Aorta (tissue), 5 donors: ENCODE measurements at places on chromosomes 11 and 22. TPM values are rescaled to one million over a fixed set of nuclear protein-coding genes. Genes with fewer than 3 reads are reported as not detected.
A peak's percentile ranks its signal among the peaks of the same experiment; 100 is the strongest.

FBLN1 gene
- 500 TPM for total RNA-seq

HEPHL1 gene
- total RNA-seq: 0.06 TPM

TANGO2 gene
- 35.2 TPM for total RNA-seq

ZNF215 gene
- total RNA-seq: 0.93 TPM

- no peak overlapping the region for H3K27ac ChIP-seq
- no peaks in the 10 kb centered on the region for H3K36me3 ChIP-seq
- DNase-seq: no peak
- no peaks in the 10 kb centered on the region for H3K4me1 ChIP-seq
These were observed 58.6 kb downstream of the MACROD1 start for GRCh38 chr11:64107303-64107702.

GRCh38 chr11:12733091-12733490 lies 58.9 kb downstream of the TEAD1 start:
- no peak overlapping the region for H3K4me3 ChIP-seq
- no peak overlapping the region for H3K27ac ChIP-seq
- H3K36me3 ChIP-seq: no peaks in the 10 kb centered on the region
- no peaks in the 10 kb centered on the region for H3K27me3 ChIP-seq
- DNase-seq: no peak

DNA sequence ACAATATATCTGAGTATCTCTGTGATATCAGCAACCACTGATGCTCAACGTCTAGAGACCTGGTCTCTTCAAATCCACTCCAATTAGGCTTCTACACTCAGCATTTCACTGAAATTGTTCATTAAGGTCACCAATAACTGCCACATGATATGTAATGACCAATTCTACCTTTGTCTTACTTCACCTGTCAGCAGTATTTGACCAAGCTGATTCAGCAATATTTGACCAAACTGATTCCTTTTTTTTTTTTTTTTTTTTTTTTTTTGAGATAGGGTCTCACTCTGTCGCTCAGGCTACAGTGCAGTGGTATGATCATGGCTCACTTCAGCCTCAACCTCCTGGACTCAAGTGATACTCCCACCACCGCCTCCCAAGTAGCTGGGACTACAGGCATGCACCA lies 5.6 kb downstream of the TSG101 start:
- H3K36me3 ChIP-seq: no peaks in the 10 kb centered on the region
- H3K4me3 ChIP-seq: no peak overlapping the region
- H3K27me3 ChIP-seq: no peaks in the 10 kb centered on the region
- no peaks in the 10 kb centered on the region for H3K4me1 ChIP-seq

DNA sequence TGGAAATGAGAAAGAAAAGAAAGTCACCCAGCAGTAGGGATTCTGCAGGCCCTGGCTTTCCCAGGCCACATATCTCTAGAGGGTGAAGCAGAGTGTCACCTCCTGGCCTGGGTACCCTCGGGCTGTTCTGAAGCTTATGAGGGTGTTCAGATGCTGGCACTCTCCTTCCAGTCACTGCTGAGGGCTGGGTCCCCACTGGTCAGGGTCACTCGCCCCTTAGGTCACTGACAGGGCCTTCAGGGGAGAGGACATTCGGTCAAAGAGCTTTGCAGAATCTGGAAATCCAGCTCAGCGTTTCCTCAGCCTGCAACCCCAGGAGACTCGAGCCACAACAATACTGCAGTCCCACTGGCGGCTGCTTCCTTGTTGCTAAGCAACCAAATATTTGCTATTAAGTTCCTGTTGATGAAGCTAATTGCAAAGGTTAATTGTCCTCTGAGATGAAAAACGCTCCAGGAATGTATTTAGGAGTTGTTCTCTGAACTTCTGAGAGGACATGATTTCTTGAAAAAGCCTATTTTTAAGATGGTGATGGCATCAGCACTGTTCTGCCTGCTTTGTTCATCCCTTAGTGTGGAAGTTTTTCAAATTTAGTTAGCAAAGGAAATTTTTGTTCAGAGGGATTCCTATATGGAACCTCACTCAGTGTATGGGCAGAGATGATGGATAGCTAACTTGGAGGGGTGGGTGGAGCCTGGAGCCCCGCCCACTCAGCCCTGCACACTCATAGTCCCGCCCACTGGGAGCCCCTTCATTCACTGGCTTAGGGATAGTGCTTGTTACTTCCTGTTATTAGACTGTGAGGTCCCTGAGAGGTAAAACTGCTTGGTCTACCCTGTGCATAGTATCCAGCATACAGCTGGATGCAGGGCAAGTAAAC lies 109.2 kb downstream of the CSNK2A3 start:
- no peaks in the 10 kb centered on the region for H3K36me3 ChIP-seq
- H3K4me1 ChIP-seq: no peaks in the 10 kb centered on the region
- H3K27ac ChIP-seq: peak overlapping the region; percentile 16
- no peak for DNase-seq
- no peaks in the 10 kb centered on the region for H3K27me3 ChIP-seq

- H3K27ac ChIP-seq: no peak overlapping the region
- DNase-seq: no peak
- no peak overlapping the region for H3K4me3 ChIP-seq
- H3K36me3 ChIP-seq: no peaks in the 10 kb centered on the region
- no peaks in the 10 kb centered on the region for H3K4me1 ChIP-seq
These were observed 116.2 kb downstream of the FAT3 start for GRCh38 chr11:92340839-92341238.

- no peaks in the 10 kb centered on the region for H3K27me3 ChIP-seq
- DNase-seq: no peak
- no peak overlapping the region for H3K4me3 ChIP-seq
- H3K27ac ChIP-seq: no peak overlapping the region
These were observed 28.6 kb upstream of the AMPD3 start for GRCh38 chr11:10426475-10426874.

DNA sequence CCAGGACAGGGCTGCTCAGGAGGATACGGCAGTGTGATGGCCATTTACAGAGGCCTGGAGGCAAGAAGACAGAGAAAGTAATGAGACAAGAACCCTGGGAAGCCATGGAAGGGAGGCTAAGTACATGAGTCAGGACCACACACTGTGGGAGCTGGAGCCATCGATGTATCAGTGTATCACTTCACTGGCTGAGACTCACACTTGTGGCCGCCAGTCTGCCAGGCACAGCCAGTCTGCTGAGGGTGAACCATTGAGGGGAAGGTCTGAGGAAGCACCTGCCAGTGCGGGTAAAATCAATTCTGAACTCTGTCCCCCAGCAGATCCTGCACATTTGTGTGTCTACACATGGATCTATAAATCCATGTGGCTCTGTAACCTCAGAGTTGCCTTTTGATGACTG lies 195.6 kb downstream of the GRIK4 start:
- H3K36me3 ChIP-seq: no peaks in the 10 kb centered on the region
- no peaks in the 10 kb centered on the region for H3K4me1 ChIP-seq
- no peak overlapping the region for H3K4me3 ChIP-seq
- DNase-seq: no peak

DNA sequence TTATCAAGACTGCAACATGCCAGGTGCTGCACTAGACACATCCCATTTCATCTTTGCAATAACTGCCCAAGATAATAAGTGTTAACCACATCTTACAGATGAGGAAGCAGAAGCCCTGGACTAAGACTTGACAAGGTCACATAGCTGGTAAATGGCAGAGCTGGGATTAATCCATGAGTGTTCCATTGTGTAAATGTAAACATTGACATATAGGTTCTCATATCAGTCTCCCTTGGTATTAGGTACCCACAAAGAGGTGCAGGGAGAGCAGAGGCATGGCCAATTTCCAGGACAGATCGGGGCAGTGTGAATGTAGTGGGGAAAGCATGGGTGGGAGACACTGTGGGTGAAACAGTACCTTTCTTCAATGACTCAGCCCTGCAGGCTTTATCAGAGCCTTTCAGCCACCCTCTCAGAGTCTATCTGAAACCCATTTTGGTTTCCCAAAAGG lies 17.9 kb downstream of the MICAL2 start:
- peaks cover 2% of the 10 kb centered on the region for H3K36me3 ChIP-seq
- no peak overlapping the region for H3K27ac ChIP-seq
- peaks cover 8% of the 10 kb centered on the region for H3K4me1 ChIP-seq
- no peak overlapping the region for H3K4me3 ChIP-seq
- no peak for DNase-seq

GRCh38 chr11:84829162-84829561 lies 798.0 kb downstream of the DLG2 start:
- H3K4me1 ChIP-seq: no peaks in the 10 kb centered on the region
- DNase-seq: no peak
- H3K4me3 ChIP-seq: no peak overlapping the region
- H3K36me3 ChIP-seq: no peaks in the 10 kb centered on the region
- H3K27me3 ChIP-seq: no peaks in the 10 kb centered on the region

GRCh38 chr11:17780668-17781067 lies 46.1 kb downstream of the KCNC1 start:
- H3K27me3 ChIP-seq: no peaks in the 10 kb centered on the region
- H3K36me3 ChIP-seq: no peaks in the 10 kb centered on the region
- no peak overlapping the region for H3K27ac ChIP-seq
- H3K4me1 ChIP-seq: no peaks in the 10 kb centered on the region
- DNase-seq: peak; percentile 74
- no peak overlapping the region for H3K4me3 ChIP-seq

DNA sequence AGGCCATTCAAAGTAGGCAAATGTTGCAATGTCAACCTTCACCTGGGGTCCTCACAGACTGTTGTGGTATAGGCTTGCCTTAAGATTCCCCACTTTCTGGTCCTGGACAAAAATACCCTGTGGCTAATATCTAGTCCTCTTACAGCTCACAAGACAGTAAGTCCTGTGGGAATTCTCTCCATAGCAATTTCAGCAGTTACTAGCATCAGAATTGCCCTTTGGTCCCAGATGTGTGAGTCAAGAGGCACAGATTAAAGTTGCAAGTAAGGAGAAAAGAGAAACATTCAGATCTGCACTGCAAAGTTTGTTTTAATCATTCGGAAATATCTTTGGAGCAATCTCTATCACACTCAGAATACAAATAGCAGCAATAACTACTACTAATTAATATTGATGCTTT lies 420.2 kb downstream of the NTM start:
- no peaks in the 10 kb centered on the region for H3K27me3 ChIP-seq
- no peaks in the 10 kb centered on the region for H3K36me3 ChIP-seq
- no peak overlapping the region for H3K4me3 ChIP-seq
- no peaks in the 10 kb centered on the region for H3K4me1 ChIP-seq
- no peak overlapping the region for H3K27ac ChIP-seq

DNA sequence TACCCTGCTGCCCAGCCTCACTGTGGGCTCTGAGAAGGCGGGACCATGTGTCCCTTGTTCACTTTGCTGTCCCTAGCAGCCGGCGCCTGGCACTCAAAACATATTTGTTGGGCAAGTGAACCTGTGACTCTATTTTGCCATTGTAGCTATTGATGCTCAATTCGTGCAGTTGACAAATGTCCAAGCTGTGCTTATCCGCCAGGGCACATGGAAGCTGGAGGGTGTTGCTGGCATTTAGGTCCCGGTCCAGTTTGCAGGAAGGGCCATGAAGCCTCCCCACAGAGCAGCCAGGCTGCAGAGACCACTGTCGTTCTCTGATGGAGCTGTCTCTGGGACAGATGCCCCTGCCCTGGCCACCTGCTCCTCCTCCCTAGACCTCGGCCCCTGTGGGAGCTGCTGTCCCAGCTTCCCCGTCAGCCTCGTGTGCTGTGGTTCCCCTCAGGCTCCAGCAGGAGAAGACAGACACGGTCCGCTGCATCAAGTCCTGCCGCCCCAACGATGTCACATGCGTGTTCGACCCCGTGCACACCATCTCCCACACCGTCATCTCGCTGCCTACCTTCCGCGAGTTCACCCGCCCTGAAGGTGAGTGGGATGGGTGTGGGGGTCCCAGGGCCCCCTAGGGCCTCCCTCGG lies 71.5 kb downstream of the FBLN1 start:
- H3K27me3 ChIP-seq: no peaks in the 10 kb centered on the region
- DNase-seq: peak; percentile 34
- H3K4me1 ChIP-seq: no peaks in the 10 kb centered on the region
- H3K4me3 ChIP-seq: no peak overlapping the region
- H3K27ac ChIP-seq: no peak overlapping the region

GRCh38 chr11:79449040-79449439 lies 8.2 kb upstream of the TENM4 start:
- no peaks in the 10 kb centered on the region for H3K36me3 ChIP-seq
- H3K4me3 ChIP-seq: no peak overlapping the region
